ENCODE measurements at places on chromosomes 5 and 9. TPM values are rescaled to one million over a fixed set of nuclear protein-coding genes. Genes with fewer than 3 reads are reported as not detected.

DNA sequence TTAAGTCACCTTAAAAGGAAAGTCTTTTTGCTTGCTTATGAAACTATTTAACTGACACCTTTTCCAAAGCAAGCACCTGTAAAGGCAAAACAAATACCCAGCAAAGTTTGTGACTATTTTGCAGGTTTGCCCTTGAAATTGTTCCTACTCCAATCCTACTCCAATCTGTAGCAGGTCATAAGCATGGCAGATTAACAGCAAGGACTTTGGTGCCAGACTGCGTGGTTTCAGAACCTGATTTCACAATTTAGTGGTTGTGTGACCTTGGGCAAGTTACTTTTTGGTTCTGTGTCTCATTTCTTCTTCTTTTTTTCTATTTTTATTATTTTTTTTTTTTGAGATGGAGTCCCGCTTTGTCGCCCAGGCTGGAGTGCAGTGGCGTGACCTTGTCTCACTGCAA lies 282.1 kb downstream of the RFX3 start:
- DNase-seq = no peak

GRCh38 chr9:136194540-136194939 lies 10.4 kb downstream of the LHX3 start:
- no peak for DNase-seq

GRCh38 chr5:154519359-154519758 lies 41.3 kb upstream of the HAND1 start:
- peak; percentile 48 for DNase-seq

DNA sequence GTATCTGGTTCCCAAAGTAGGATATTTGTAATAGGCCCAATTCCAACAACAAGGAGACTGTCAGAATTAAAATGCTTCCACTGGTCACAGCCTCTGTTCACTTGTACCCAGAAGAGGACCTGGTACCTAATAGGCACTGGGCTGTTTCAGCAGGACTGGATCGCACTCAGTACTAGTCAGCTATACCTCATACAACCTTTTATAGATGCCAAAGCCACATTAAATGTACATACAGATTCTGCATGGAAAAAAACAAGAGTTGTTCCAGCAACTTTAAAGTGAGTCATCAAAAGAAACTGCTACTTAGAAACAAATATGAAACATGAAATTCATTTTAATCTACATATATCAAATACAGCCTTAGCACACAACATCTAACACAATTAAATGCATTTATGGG lies 87.5 kb downstream of the GPR21 start:
- no peak for DNase-seq

Gene SV2C
- total RNA-seq = not detected

GRCh38 chr9:7336356-7337065 lies 463.1 kb downstream of the DMAC1 start:
- DNase-seq = no peak

GRCh38 chr5:1431021-1431811 lies 14.0 kb downstream of the SLC6A3 start:
- DNase-seq = no peak

- no peak for DNase-seq
These were observed 816 bp downstream of the RBM18 start for GRCh38 chr9:122263699-122264349.

Gene TCF7
- 6.4 TPM for total RNA-seq

GRCh38 chr5:103465891-103466290 lies 96.7 kb downstream of the NUDT12 start:
- DNase-seq = no peak

Measured in endodermal cell (in vitro differentiated cells).